Keratinocyte (primary cell): ENCODE measurements at places on chromosomes 11 and 22. TPM values are rescaled to one million over a fixed set of nuclear protein-coding genes. Genes with fewer than 3 reads are reported as not detected.
A peak's percentile ranks its signal among the peaks of the same experiment; 100 is the strongest.

- H3K27ac ChIP-seq: no peak overlapping the region
- H3K36me3 ChIP-seq: peaks cover 8% of the 10 kb centered on the region
- peaks cover 3% of the 10 kb centered on the region for H3K4me1 ChIP-seq
- no peak overlapping the region for H3K4me3 ChIP-seq
- no peak for DNase-seq
- H3K27me3 ChIP-seq: no peaks in the 10 kb centered on the region
Observed at GRCh38 chr11:46431211-46431610, 39.6 kb upstream of the CHRM4 start.

OR4A15 gene
- polyA plus RNA-seq: not detected in 3 replicates

- H3K27ac ChIP-seq: peak overlapping the region; percentile 95
- H3K4me3 ChIP-seq: no peak overlapping the region
- H3K27me3 ChIP-seq: no peaks in the 10 kb centered on the region
Observed at GRCh38 chr11:9566561-9567063, 6.9 kb upstream of the WEE1 start.

GRCh38 chr22:49727881-49728569, 99.6 kb downstream of the BRD1 start:
- H3K27me3 ChIP-seq: peaks cover 17% of the 10 kb centered on the region
- H3K27ac ChIP-seq: no peak overlapping the region
- no peak overlapping the region for H3K4me3 ChIP-seq

GRCh38 chr11:86955361-86956120, at the start of gene FZD4:
Gene FZD4 (minus strand): TSS chr11:86955395. CDS start chr11:86955085, 310 bp downstream.
- H3K27ac ChIP-seq: peak within 1 kb of the TSS; percentile 44
- H3K4me1 ChIP-seq: no peaks in the 10 kb centered on the region
- no peaks in the 10 kb centered on the region for H3K36me3 ChIP-seq

TRIM49B gene
- polyA plus RNA-seq: not detected in 3 replicates

SLC22A6 gene
- not detected in 3 replicates for polyA plus RNA-seq

GRCh38 chr11:9607511-9607899, 34.0 kb downstream of the WEE1 start:
- peaks cover 3% of the 10 kb centered on the region for H3K4me1 ChIP-seq
- no peaks in the 10 kb centered on the region for H3K36me3 ChIP-seq
- no peak overlapping the region for H3K27ac ChIP-seq

DNA sequence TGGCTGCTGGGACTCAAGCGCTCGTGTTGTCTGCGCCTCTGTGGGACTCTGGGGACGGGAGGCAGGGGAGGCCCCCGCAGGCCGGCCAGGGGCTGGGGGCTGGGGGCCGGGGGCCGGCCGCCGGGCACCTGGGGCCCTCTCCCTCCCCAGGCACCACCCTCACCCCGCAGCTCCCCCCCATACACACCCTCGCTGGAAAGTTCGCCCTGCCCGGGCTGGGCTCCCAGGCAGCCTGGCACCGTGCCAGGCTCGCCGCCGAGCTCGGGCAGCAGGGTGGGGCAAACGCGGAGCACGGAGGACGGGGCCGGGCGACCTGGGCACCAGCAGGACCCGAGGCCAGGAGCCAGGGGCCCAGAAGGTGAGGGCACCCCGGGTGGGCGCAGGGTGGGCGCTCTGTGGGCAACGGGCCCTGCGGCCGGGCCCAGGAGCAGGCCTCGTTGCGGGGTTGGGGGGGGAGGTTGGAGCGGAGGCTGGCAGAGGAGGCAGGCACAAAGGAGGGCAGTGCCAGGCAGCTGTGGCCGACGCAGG, 76.7 kb upstream of the WNT7B start:
- peak overlapping the region; percentile 66 for H3K4me3 ChIP-seq
- H3K27ac ChIP-seq: peak overlapping the region; percentile 86
- peaks cover 77% of the 10 kb centered on the region for H3K4me1 ChIP-seq
- no peak for DNase-seq
- no peaks in the 10 kb centered on the region for H3K27me3 ChIP-seq
- H3K36me3 ChIP-seq: peaks cover 1% of the 10 kb centered on the region

DNA sequence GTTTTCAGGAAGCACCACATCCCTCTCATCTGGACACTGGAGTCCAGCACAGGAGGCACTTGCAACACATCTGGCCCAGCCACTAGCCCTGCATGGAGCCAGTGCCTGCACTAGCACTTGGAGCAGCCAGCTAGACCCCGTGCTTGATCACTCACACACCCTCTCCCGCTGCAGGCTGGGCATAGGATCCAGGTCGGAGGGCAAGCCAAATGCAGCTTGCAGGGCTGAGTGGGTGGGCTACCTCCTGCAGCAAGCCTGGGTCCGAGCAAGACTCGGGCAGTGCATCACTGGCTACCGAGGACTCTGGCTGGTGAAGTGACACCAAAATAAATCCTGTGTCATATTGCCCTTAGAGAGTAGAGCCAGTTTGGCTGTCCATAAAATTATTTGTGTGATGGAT, 1795.4 kb downstream of the LRRC4C start:
- H3K4me1 ChIP-seq: no peaks in the 10 kb centered on the region
- no peaks in the 10 kb centered on the region for H3K27me3 ChIP-seq
- H3K27ac ChIP-seq: no peak overlapping the region
- H3K36me3 ChIP-seq: no peaks in the 10 kb centered on the region
- no peak for DNase-seq

GRCh38 chr11:71442880-71443279, 5.3 kb downstream of the DHCR7 start:
- H3K27ac ChIP-seq: no peak overlapping the region
- peaks cover 22% of the 10 kb centered on the region for H3K4me1 ChIP-seq
- H3K4me3 ChIP-seq: no peak overlapping the region
- DNase-seq: no peak

GRCh38 chr11:567629-568292, 7.0 kb downstream of the RASSF7 start:
- no peak overlapping the region for H3K27ac ChIP-seq
- no peak for DNase-seq

DNA sequence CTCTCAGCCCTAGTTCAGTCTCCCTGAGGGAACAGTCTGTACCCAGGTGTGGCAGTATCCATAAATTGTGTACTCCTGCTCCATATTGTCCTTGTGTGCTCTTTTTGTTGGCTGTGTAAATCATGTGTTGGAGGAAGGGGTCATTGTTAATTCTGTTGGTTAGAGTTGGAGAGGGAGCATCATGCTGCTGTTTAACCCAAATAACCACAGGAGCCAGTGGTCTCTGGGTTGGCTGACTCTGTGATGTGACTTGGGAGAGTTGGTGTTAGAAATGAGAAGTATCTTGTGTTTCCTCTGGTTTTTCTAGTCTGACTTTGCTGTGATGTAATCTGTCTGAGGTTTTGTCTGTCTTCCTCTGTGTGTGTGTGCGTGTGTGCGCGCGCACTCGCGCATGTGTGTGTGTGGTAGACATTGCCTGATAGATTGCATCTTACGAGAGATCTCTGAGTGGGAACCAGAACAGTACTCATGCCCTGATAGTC, 30.5 kb downstream of the CTNND1 start:
- H3K4me3 ChIP-seq: no peak overlapping the region
- peaks cover 48% of the 10 kb centered on the region for H3K4me1 ChIP-seq
- H3K27ac ChIP-seq: peak overlapping the region; percentile 66
- no peak for DNase-seq
- no peaks in the 10 kb centered on the region for H3K27me3 ChIP-seq

RAB30 gene
- polyA plus RNA-seq: 6.7 to 10.9 TPM (median 9.3 TPM) in 3 replicates

- DNase-seq: no peak
- H3K27ac ChIP-seq: no peak overlapping the region
- H3K4me1 ChIP-seq: peaks cover 7% of the 10 kb centered on the region
- peaks cover 6% of the 10 kb centered on the region for H3K27me3 ChIP-seq
Observed at GRCh38 chr11:3341298-3341697, 37.6 kb downstream of the ZNF195 start.

DNA sequence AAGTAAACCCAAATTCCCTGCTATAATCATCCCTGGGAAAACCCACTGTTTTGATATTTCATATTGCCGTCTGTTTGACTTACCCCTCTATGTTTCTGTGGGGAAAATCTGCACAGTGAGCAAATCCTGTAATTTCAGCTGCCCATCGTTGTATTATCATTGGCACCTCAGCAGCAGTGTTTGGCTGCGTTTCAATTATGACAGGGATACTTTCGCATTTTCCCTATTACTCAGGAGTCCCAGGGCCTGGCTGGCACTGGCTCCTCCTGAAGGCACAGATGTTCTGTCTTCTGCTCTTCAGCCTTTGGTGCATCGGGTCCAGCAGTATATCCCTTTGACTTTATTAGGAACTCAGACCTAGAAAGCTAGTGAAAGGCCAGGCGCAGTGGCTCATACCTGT, 12.2 kb upstream of the MMP12 start:
- peaks cover 7% of the 10 kb centered on the region for H3K4me1 ChIP-seq
- H3K27me3 ChIP-seq: no peaks in the 10 kb centered on the region
- H3K27ac ChIP-seq: no peak overlapping the region
- H3K4me3 ChIP-seq: no peak overlapping the region
- DNase-seq: no peak

DNA sequence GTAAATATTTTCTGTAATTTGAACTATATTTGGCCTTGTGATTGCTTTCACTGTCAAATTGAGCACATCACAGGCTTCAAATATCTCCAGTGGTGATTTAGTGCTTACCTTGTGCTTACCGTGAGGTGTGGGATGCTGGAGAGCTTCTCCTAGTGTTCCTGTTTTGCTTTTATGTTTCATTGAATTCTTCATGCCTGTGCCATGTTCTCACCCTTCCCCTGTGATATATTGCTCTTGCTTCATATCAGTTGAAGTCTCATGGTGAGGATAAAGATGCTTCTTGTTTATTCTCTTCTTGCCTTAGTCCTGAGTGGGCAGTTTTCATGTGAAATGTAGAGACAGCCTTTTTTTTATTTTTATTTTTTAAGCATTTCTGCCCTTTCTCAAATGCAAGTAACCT, 198.0 kb upstream of the PDGFD start:
- DNase-seq: no peak
- no peaks in the 10 kb centered on the region for H3K27me3 ChIP-seq
- no peaks in the 10 kb centered on the region for H3K4me1 ChIP-seq
- H3K36me3 ChIP-seq: no peaks in the 10 kb centered on the region
- H3K4me3 ChIP-seq: no peak overlapping the region

SYT7 gene
- 2.0 to 4.4 TPM (median 2.6 TPM) in 3 replicates for polyA plus RNA-seq

GRCh38 chr11:121688055-121688491, 235.3 kb upstream of the SORL1-AS1 start:
- H3K27me3 ChIP-seq: peaks cover 4% of the 10 kb centered on the region
- H3K27ac ChIP-seq: no peak overlapping the region
- no peaks in the 10 kb centered on the region for H3K4me1 ChIP-seq

FJX1 gene
- 19.0 to 25.3 TPM (median 19.7 TPM) in 3 replicates for polyA plus RNA-seq

DNA sequence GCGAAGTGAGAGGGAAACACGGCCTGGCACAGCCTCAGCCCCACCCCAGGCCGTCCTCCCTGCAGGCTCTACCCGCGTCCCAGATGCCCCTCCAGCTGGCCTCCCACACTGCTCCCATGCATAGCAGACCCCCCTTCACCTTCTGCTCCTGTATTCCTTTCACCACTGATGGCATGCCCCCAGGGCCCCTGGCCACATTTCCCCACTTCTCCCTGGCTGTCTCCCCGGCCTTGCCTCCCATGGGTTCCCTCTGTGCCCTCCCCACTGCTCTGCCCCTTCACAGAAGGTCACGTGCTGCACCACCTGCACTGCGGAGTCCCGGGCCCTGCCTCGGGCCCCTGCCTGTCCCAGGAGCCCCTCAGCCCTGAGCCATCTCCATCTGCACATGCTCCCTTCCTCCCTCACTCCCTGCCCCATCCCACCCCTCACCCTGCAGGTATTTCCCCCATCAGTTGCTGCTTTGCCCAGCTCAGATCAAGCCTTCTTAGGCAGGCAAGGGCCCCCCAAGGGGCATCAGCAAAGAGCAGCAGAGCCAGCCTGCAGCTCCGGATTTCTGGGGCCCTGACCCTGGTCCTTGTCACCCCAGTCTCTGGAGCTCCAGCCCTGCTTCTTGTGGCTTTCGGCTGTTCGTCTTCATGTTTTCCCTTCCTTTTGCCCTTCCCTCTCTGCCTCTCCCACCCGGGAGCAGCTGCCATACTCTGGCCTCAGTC, 46.4 kb downstream of the GAB4 start:
- H3K4me1 ChIP-seq: no peaks in the 10 kb centered on the region
- H3K4me3 ChIP-seq: no peak overlapping the region
- DNase-seq: no peak
- no peak overlapping the region for H3K27ac ChIP-seq
- H3K36me3 ChIP-seq: no peaks in the 10 kb centered on the region

- H3K27me3 ChIP-seq: no peaks in the 10 kb centered on the region
- no peak overlapping the region for H3K4me3 ChIP-seq
- no peak for DNase-seq
- peaks cover 21% of the 10 kb centered on the region for H3K4me1 ChIP-seq
Observed at GRCh38 chr11:33674035-33674814, 26.4 kb downstream of the C11orf91 start.

F2 gene
- not detected in 3 replicates for polyA plus RNA-seq

DNA sequence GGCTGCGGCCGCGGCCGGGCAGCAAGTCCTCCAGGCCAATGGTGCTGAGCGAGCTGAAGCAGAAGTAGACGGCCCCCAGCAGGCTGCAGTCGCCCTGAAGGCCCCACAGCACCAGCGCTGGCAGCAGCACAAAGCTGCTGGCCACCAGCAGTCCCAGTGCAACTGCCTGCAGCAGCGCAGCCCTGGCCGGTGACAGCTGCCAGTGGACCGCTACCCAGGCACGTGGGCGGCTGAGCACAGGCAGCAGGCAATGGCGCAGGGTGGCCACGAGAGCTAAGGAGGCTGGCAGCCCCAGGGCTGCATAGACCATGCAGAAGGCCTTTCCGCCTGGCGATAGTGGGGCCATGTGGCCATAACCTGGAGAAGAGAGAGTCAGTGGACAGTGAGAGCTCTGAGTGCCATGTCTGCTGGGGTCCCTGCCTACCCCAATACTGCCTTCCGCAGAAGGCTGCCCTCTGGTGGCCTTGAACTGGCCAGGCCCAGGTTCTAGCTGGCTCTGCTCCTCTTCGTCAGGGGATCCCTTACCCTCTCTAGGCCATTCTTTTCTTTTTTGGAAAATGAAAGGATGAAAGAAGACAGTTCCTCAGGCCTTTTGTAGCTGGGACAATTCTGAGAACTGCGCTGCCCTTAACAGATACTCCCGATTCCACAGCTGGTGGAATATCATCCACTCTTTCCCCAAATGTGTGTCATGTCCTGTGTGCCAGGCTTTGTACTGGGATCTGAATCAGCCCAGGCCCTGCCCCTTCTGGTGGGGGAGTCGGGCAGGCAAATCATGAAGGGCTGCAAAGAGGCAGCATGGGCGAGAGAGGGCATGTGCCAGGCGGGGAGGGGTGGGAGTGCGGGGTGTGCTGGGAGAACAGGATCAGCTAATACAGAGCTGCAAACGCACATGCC, 1.8 kb downstream of the KCNK7 start:
- no peak for DNase-seq
- H3K27ac ChIP-seq: no peak overlapping the region
- H3K27me3 ChIP-seq: no peaks in the 10 kb centered on the region
- H3K4me3 ChIP-seq: no peak overlapping the region
- H3K4me1 ChIP-seq: peaks cover 27% of the 10 kb centered on the region

GRCh38 chr11:129323896-129324502, 51.6 kb upstream of the BARX2 start:
- no peak for DNase-seq
- no peak overlapping the region for H3K27ac ChIP-seq
- no peaks in the 10 kb centered on the region for H3K36me3 ChIP-seq
- H3K27me3 ChIP-seq: no peaks in the 10 kb centered on the region
- no peak overlapping the region for H3K4me3 ChIP-seq

DNA sequence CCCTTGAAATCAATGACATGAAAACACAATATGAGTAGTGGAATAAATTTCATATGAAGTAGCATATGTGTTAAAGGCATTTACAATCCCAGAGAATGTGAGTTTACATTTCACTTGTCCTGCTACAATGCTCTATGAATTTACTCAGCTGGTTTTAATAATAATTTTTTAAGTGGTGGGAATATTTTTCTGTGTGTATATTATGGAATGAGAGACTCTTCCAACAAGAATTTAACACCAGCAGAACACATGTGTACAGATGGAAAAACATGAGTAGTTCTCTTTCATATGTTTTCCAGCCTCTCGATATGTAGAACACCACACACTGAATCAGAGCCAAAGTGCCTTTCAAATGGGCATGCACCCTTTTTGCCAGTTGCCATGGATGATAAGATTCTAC, 170.4 kb downstream of the MAML2 start:
- no peak overlapping the region for H3K4me3 ChIP-seq
- no peaks in the 10 kb centered on the region for H3K36me3 ChIP-seq
- H3K27ac ChIP-seq: no peak overlapping the region
